Type B pancreatic cell (in vitro differentiated cells): ENCODE measurements at places on chromosomes 2 and 18. TPM values are rescaled to one million over a fixed set of nuclear protein-coding genes. Genes with fewer than 3 reads are reported as not detected.

DNA sequence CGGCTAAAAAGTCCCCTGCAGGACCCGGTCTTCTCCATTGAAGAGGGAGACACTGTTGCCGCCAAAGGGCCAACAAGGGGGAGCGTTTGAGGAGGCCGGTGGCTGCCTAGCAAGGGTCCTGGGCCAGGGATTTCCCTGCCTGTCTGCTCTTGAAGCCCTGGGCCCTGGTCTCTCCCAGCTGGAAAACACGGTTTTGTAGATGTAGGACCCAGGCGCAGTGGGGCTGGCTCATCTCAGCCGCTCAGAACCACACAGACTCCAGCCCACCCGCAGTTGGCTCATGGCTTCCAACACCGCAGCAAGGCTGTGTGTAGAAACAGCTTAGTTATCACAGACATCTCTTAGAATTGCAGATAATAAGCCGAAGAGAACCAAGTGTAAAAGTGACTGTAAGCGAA lies 57.1 kb upstream of the TWIST2 start:
- no peak for DNase-seq
- no peak overlapping the region for H3K27ac ChIP-seq
- no peaks in the 10 kb centered on the region for H3K36me3 ChIP-seq
- peaks cover 10% of the 10 kb centered on the region for H3K27me3 ChIP-seq

DNA sequence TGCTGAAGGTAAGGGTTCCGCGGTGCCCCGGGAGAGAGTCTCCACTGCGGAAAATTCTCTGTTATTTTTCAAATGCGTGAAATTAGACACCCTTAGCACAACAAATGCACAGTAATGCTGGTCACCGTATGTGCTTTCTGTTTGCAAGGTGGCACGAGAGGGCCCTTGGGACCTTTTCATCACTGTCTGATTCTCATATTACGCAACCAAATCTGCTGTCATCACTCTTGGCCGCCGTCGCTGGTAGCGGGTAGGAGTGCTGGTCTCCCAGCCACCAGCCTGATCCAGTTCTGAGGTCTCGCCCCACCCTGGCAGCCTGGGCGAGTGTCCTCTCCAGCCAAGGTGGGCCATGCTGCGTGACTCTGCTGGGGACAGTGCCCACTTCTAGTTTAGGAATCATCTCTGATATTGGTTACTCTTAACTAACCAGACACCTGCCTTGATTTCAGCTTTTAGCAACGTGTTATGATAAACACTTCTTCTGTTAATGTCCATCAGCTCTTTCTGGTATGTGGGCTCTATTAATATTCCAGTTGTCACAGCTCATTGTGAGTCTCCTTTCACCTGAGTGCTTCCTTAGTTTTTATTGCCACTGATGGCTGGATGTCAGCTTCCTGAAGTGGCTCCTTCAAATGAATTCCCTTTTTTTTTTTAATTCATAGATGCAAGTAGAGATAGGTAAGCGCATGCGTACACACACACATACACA lies 199.4 kb downstream of the GBX2 start:
- peaks cover 33% of the 10 kb centered on the region for H3K36me3 ChIP-seq
- no peaks in the 10 kb centered on the region for H3K27me3 ChIP-seq
- DNase-seq, result no peak
- no peak overlapping the region for H3K27ac ChIP-seq
- no peak overlapping the region for H3K4me3 ChIP-seq
- H3K4me1 ChIP-seq, result no peaks in the 10 kb centered on the region

DNA sequence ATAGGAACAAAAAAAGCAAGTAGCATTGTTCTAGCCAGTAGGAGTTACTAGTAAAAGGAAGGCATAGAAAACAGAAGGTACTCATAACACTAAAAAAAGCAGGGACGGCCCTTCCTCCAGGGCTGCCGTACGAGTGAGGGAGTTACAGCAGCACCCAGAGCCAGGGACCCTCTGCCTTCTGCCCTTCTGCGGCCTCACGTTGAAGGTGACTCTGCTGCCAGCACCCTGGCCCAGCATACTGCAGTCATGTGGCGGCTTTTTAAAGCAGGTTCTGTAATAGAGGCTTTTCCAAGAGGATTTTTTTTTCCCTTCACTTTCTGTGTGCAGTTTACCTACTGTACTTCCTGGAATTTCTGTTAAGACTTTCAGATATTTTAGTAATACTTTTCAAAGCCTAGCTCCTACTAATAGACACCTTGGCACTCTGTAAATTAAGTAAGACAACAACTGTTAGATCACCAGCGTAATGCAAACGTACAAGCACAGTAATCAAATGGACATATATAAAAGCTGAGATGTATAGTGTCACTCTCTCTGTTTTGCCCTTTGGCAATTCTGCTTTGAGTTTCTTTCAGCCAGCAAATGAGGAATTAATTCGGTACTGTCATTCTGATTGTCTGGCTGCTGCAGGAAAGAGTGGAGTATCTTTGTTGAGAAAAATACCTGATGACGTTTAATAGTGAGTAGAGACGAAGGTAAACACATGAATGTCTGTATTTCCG lies 161.5 kb downstream of the PTGR3 start:
- no peak overlapping the region for H3K4me3 ChIP-seq
- no peaks in the 10 kb centered on the region for H3K27me3 ChIP-seq
- no peak overlapping the region for H3K27ac ChIP-seq
- peaks cover 3% of the 10 kb centered on the region for H3K36me3 ChIP-seq

DNA sequence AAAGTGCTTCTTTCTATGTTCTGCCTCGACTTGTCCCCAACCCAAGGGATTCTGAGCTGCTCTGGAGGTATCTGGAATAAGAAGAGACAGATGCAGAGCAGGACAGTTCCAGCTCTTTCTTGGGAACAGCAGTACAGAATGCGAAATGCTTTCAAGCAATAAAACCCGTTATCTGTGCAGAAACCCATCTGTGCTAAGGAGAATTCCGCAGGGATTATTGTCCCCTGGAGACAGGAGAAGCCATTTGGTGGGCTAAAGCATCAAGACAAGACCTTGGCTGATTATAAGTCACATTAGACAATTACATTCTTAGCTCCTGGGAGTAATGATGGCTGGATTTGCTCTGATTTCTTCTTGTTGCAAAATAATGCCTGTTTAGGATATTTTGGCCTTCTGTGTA lies 185.4 kb upstream of the GLI2 start:
- no peaks in the 10 kb centered on the region for H3K36me3 ChIP-seq
- H3K27ac ChIP-seq, result no peak overlapping the region
- no peak overlapping the region for H3K4me3 ChIP-seq
- no peak for DNase-seq
- H3K27me3 ChIP-seq, result peaks cover 24% of the 10 kb centered on the region

GRCh38 chr18:58183226-58183625 lies 139.2 kb downstream of the NEDD4L start:
- DNase-seq, result no peak
- H3K27ac ChIP-seq, result no peak overlapping the region
- H3K4me1 ChIP-seq, result peaks cover 49% of the 10 kb centered on the region
- H3K4me3 ChIP-seq, result no peak overlapping the region

GRCh38 chr18:52682260-52682659 lies 342.3 kb downstream of the DCC start:
- no peak overlapping the region for H3K4me3 ChIP-seq
- no peaks in the 10 kb centered on the region for H3K36me3 ChIP-seq
- H3K27ac ChIP-seq, result no peak overlapping the region
- H3K4me1 ChIP-seq, result peaks cover 21% of the 10 kb centered on the region
- H3K27me3 ChIP-seq, result no peaks in the 10 kb centered on the region
- DNase-seq, result no peak

DNA sequence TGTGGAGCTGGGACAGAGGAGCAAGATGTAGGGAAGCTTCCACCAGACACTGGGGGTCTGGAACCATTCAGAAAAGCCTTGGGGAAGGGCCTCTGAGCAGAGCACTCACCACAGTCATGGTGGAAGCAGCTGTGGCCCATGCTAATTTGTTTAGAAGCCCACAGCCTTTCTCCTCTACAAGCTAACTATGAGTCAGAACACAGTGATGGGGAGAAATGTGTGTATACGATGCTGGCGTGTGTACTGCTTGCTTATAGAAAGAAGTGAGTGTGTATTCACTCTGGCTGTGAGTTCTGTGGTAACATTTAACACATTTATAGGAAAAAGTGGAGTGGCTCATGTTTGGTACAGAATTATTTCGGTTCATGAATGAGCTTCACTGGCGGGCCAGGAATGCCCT lies 157.0 kb upstream of the ACAA2 start:
- H3K27ac ChIP-seq, result no peak overlapping the region
- peaks cover 11% of the 10 kb centered on the region for H3K36me3 ChIP-seq
- no peaks in the 10 kb centered on the region for H3K27me3 ChIP-seq
- peaks cover 27% of the 10 kb centered on the region for H3K4me1 ChIP-seq

DNA sequence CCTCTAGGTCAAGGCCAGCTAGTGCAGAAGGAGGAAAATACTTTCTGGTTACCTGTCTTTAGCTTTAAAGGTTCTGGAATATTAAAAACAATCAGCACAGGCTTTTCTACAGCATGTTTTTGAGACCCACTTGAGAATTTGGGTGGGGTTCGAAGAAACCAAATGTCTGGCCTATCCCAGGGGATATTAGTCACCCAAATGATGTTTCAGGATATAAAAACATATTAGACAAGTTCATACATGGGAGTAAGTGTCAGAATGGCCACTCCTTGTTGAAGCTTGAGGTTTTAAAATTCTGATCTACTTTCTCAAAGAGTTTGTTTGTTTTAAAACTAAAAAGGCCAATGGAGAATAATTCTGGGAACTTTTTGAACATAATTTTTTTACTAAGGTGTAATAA lies 158.6 kb upstream of the DLX2 start:
- no peak overlapping the region for H3K27ac ChIP-seq
- DNase-seq, result no peak
- H3K4me1 ChIP-seq, result peaks cover 4% of the 10 kb centered on the region
- no peak overlapping the region for H3K4me3 ChIP-seq

The STARD6 gene
- total RNA-seq, result not detected in 2 replicates
